ENCODE measurements at places on chromosomes 1 and 21.
A peak's percentile ranks its signal among the peaks of the same experiment; 100 is the strongest.

- no peak for DNase-seq
These were observed 207.2 kb downstream of the PTGER3 start for GRCh38 chr1:70840260-70840953.

DNA sequence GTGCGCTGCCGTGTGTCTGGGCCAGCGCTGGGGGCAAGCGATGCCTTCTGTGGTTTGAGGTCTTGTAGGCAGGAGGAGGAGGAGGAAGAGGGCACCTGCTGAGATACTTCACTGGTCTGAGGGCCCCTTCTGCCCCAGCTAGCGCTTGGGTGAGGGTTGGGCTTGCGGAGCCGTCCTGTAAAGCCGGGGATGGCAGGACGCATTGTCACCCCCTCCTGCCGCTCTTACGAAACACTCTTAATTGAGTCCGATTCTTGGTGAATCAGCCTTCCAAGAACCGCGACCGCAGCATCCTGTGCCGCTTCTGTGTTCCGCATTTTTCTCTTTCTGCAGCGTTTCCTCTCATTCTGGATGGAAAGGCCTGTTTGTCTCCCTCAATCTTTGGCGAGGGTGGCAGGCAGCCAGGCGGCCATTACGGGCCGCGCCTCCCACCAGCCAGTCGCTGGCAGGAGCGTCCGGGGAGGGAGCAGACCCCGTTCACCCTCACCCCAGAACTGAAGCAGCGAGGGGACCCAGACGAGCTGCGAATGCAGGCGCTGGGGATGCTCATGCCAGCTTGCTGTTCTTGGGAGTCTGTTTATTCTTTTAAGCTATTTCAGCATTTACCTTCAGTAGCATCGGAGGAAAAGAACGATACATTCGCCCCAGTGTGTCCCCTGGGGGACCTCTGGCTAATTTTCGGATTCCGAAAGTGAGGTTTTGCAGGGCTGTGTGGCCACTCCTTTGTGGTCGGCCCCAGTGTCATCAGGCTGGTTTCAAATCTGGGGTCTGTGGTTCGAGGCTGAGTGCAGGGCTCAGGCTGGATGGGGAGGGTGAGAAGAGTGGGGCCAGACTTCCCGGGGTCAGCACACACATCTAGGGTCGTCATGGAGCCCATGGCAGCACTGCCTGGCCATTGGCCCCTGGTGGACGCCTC lies 62.7 kb downstream of the SKI start:
- DNase-seq, result peak; percentile 86

GRCh38 chr1:2949966-2950925 lies 71.0 kb upstream of the ACTRT2 start:
- peak; percentile 50 for DNase-seq

- no peak for DNase-seq
These were observed 109.1 kb upstream of the USH2A start for GRCh38 chr1:216532251-216532798.

GRCh38 chr1:93662481-93663207 lies 19.0 kb downstream of the BCAR3 start:
- no peak for DNase-seq

DNA sequence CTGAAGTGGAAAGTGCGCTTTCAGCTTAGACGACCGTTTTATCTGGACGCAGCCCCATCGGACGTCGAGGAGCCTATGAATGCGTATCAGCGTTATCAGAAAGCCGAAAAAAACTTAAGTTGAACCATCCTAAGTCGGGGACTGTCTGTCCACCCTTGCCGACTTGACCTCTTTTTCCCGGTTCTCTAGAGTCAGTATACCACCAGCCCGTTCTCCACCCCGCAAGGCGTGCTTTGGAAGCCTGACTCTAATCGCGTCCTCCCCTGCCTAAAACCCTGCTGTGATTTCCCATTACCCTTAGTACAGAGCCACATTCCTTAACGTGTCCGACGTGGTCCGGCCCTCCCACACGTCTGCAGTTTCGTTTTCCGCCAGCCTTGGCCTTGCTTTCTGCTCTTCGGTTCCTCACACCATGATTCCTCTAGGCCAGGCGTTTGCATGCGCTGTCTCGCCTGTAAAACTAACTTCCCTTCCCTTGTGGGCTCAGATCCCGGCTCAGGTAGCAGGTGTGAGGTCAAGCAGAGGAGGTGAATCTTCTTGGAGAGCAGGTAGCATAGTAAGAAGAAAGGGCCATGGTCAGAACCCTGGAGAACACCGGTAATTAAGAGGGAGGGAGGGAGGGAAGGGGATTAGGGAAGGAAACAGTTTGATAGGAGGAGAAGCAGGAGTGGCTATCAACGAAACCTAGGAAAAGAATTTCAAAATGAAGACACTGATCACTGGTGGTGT lies 865 bp downstream of the ADPRS start:
- DNase-seq, result no peak

DNA sequence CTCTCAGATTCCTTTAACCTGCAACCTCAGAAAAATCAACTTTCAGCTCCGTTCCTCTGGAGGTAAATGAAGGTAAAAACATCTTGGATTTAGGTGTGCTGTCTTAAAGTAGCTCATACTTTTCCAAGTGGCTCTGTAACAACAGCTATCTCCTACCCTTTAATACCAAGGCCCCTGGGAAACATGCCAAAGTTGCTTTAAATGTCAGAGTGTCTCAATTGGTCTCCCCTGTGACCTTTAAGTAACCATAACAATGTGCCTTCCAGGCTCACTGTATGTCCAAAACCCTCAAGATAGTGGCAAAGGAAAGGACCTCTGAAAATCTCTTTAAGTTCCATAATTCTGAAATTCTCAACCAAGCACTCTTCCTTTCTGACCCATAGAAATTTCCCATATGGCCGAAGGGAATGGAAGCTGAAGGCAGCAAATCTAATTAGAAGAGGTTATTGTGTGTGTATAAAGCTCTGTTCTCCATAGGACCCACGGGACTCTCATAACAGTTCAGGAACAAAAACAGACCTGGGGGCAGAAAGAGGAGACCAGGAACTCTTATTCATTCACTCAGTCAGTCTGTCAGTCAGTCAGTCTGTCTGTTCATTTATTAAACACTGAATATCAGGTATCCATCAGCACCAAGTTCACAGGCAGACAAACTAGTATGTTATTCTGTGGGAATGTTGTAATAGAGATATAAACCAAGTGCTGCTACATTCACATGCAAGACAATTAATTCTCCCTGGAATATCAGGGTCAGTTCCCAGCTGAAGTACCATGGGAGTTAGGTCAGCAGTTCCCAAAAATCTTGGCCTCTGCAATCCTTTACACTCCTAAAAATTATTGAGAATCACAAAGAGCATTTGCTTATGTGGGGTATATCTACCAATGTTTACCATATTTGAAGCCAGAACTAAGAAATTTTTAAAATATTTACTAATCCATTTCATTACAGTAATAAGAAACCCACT lies 19.1 kb downstream of the ASTN1 start:
- DNase-seq, result no peak

GRCh38 chr1:223413216-223413615 lies 20.0 kb downstream of the CCDC185 start:
- no peak for DNase-seq

DNA sequence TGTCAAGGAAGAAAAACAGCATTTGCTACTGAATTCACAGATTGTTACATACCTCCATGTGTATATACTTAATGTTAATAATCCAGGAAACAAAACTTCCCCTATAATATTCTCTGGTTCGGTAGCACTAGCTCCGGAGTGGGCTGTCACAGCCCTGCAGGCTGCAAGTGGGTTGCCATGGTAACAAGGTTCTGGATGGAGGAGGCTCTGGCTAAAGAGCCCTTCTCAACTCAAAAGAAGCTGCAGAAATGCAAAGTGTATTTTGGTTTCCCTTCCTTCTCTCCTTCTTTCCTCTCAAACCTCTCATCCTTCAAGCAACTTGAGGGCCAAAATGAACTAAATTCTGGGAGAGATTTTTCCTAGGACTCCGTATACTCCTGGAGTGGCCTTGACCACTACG lies 45.2 kb downstream of the ASTN1 start:
- DNase-seq, result peak; percentile 57

DNA sequence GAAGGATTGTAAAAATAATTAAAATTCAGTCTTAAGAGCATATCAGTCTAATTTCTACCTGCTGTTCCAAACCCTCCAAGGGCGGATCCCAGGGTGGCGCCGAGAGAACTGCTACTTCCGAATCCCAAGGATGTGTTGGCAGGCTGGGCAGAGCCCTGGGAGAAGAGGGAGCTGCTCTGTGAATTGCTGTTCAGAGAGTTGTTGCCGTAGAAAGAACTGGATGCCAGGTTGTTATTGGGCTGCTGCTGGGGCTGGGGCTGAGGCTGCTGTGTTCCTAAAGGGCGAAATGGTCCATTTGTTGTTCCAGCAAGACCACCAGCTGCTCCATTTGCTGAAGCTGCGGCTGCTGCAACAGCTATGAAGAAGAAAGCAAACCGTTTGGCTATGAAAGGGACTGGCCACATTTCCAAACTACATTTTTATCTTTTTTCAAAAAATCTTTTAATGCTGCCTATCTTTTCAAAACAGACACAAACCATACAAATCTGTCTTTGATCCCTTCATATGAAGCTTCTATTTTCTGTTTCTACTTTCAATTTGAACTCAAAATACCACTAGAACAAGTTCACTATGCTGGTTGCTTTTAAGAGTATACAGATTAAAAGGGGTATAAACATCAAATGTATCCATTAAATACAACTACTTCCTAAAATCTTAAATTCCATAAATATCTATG lies 57.5 kb upstream of the SDC3 start:
- peak; percentile 16 for DNase-seq

DNA sequence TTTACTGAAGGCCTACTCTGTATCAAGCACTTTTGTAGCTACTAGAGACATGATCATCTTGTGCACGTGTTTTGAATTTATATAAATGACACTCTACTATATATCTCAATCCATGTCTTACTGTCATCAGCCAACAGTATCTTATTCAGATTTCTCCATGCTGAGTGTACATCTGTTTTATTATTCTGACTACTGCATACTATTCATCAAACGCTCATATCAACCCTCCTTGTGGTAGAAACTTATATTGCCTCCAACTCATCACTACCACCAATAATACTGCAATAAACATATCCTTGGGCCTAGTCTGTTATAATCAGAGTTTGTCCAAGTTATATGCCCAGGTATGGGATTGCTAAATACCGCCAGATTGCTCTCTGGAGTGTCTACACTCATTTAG lies 81.6 kb upstream of the IRF2BP2 start:
- DNase-seq, result no peak

- DNase-seq, result peak; percentile 71
These were observed 55.5 kb downstream of the GABPA start for GRCh38 chr21:25790122-25790877.

- DNase-seq, result peak; percentile 2
These were observed 58.4 kb downstream of the OVGP1 start for GRCh38 chr1:111369177-111369576.

- no peak for DNase-seq
These were observed 287.3 kb upstream of the SGIP1 start for GRCh38 chr1:66246351-66247269.

DNA sequence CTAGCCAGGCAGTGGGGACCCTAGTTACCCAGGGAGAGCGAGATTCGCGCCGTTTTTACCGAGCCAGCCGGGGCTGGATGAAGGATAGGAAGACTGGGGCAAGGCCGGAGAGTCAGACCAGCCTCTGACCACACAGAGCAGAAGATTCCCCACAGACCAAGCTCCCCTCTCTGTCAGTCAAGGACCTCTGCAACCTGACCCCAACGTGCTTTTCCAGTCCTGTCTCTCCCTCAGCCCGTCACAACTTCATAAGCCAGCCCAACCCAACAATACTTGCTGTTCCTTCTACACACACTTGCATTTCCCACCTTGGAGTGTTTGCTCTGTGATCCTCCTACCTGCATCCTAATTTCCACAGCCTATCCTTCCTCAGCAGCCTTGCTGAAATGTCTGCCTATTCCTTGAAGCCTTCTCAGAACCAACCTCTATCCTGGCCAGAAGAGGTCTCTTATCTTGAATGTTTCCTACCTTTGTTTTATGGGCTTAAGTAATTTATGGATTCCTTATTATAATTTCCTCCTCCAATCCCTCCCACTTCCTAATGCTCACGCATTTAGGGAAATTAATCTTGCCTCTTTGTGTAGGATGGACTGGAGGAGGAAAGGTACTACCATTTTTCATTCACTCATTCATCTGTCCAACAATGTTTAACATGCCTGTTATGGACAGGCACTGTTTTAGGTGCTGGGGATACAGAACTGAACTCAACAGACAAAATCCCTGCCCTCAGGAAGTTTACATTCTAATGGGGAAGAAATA lies at the start of gene GSTM3:
Gene GSTM3 (minus strand): TSS at position 424 of the 759 bp plus-strand sequence. CDS start 751 bp downstream, outside the sequence.
- DNase-seq, result no peak

DNA sequence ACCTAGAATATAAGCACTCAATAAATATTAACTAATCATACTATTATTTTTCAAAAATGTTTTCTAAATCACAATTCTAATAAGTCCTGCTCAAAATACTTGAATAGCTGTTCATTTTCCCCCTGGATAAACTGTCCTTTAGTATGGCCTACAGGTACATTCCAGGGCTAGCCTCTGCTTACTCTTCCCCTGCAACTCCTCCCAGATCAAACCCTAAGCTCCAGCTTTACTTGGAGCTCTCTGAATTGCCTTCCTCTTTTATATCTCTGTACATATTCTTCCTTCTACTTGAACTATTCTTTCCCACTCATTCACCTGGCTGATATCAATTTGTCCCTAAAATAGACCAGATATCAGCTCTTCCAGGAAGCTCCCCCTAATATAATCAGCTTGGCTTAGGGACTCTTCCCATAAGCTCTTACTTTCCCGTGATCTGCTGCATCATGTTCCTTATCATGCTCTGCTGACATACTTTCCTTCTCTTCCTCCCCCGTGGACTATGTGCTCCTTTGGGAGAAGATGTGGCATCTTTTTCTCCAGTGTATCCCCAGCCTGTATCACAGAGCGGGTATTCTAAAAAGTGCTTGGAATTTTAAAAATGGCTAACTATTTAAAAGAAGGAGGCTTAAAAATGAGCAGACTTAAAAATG lies 43.1 kb upstream of the PIGC start:
- no peak for DNase-seq

DNA sequence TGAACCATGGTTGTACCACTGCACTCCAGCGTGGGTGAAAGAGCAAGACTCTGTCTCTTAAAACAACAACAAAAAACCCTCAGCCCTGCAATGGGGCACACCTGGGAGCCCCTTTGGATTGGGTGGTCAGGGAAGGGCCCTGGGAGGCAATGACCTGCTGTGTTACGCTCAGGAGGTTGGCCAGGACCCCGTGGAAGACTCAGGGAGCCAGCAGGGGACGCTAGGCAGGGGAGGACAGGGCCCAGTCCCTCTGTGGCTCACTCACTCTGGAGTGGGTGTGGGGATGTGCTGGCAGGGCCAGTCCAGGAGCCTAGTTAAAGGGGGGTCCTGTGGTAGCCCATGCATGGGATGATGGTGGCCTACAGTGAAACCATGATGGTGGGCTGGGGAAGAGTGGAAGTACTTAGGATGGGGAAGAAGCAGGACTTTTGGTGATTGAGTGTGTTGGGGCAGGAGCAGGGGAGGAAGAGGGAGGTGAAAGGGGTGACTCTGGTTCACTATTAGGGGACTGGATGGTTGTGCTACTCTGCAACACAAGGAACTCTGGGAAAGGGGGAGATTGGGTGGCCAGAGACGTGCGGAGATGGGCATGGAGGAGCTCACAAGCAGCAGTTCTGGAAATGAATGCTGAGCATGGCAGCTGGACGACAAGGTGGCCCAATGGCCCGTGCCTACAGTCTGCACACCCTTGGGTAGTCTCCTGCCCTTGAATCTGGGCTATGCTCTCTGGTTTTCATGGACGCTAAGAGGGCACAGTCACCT lies 56.3 kb upstream of the FAM20B start:
- no peak for DNase-seq

GRCh38 chr1:62438163-62438562 lies 1.3 kb downstream of the USP1 start:
- DNase-seq, result no peak
